Forelimb muscle (tissue), 1 donor: ENCODE measurements at places on chromosomes 7 and 10.

- no peak for DNase-seq
Observed at GRCh38 chr7:84941291-84941690, 245.6 kb downstream of the SEMA3D start.

- no peak for DNase-seq
Observed at GRCh38 chr7:23298141-23298881, 828 bp upstream of the MALSU1 start.

DNA sequence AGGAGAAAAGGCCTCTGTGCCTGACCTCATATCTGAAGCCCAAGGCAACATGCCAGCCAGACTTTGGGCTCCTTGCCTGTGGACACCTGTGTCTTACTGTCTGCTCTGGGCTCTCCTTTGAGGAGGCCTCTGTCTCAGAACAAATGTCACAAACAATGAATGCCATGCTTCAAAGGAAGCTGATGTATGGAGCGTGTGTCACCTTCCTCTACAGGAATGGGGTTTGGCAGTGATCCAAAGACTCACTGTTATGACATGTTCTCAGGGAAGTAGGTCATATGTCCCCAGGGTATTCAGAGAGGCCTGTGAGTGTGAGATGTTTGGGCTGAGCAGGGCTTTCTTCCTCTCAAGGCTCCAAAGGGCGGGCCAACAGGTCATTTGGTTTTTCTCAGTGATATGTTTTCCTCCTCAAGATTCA, 38.4 kb downstream of the PTPRE start:
- no peak for DNase-seq

- DNase-seq = no peak
Observed at GRCh38 chr10:44986179-44986578, 7.6 kb upstream of the DEPP1 start.

DNA sequence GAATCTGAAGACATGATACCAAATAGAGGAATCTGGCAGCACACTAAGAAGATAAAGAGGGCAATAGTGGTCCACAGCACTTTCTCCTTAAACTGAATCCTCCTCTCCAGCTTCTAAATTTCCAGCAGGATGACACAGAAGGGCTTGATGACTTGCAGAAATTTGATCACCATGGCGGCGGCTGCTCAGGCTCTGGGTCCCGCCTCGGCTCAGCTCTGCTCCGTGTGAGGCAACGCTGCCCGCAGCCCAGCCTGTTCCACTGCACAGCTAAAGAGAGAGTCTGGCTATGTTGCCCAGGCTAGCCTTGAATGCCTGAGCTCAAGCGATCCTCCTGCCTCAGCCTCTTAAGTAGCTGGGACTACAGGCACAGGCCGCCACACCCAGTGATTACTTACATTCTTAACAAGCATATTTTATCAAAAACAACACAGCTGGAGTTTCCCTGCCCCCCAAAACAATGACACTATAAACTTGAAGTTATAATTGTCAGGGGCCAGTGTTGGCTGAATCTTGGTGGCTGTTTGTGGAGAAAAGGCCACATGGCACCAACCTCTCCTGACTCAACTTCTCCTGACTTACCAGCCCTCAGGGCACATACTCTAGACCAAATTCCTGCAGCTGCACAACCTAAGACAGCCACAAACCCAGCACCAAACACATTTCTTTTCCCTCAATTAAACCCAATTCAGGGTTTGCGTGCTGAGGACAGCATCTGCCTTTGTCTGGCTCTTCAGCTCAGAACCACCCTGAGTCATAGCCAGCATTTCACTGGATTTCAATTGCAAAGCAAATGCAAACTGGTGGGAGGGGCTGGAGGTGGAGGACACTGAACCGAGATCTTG, 11.6 kb upstream of the TNPO3 start:
- no peak for DNase-seq

DNA sequence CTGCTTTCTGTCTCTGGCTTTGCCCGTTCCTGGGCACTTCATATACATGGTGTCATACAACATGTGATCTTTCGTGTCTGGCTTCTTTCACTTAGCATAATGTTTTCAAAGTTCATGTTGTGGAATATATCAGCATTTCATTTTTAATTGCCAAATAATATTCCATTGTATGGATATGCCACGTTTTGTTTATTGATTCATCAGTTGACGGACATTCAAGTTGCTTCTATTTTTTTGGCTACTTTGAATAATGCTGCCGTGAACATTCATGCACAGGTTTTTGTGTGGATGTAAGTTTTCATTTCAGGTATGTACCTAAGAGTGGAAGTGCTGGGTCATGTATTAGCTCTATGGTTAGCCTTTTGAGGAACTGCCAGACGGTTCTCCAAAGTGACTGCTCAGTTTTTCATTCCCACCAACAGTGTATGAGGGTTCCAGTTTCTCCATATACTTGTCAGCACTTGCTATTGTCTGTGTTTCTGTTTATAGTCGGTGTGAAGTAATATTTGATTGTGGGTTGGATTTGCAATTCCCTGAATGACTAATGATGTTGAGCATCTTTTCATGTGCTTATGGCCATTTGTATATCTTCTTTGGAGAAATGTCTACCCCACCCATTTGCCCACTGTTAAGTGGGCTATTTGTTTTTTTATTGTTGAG, 401.4 kb upstream of the GALNT17 start:
- DNase-seq = no peak

DNA sequence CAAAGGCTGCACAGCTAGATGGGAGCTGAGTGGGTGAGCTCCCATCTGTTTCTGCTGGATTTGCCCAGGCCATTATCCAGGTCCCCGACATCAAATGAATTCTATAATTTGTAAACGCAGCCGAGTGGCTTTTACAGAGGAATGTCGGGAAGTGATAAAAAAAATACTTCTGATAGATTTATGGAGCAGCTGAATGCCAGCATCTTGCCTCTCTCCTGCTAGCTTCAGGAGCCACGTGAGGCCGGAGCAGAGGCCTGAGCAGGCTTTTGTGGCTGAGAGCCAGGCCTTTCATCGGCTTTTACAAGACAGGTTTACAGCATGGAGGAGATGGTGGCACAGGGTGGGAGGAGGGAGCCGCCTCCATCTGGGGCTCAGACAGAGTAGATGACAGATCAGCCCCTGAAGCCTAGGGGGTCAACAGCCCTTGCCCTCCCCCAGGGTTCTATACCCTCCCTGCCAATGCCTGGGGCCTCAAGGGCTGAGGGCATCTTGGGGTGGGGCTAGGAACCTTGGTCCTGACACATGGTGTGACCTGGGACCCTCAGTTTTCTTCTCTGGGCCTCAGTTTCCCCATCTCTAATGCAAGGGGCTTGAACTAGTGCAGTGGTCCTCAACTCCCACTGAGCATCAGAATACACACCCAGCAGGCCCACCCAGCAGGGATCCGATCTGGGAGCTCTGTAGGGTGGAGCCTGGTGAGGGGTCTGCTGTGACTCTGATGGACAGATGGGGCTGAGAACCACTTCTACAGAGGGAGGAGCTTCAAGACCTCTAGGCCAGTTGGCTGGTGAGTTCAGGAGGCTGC, 44.2 kb upstream of the PCBD1 start:
- no peak for DNase-seq

GRCh38 chr7:100396421-100396982, 23.2 kb downstream of the PILRA start:
- DNase-seq = no peak

DNA sequence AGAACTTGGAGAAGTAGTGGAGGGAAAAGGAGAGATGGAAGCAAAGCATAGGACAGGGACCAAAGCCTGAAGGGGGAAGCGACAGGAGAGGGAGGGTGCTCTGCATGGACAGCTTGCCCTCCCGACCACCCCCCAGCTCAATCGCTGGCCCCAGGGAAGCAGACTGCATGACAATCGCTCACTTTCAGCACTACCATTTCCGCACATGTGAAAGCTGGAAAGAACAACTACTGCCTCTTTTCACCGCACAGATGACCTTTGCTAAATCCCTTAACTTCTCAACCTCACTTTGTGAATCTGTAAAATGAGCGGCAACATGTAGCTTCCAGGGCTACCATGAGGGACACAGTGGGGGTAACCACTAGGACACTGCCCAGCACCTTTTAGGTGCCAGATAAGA, 17.1 kb downstream of the VOPP1 start:
- DNase-seq = no peak

- no peak for DNase-seq
Observed at GRCh38 chr7:19920166-19920565, 146.7 kb upstream of the TMEM196 start.

GRCh38 chr10:86087716-86088115, 278.9 kb downstream of the GRID1 start:
- DNase-seq = no peak

GRCh38 chr10:120644556-120645410, 187.8 kb downstream of the PLPP4 start:
- DNase-seq = no peak

- DNase-seq = no peak
Observed at GRCh38 chr10:73843261-73843660, 31.1 kb downstream of the CAMK2G start.

DNA sequence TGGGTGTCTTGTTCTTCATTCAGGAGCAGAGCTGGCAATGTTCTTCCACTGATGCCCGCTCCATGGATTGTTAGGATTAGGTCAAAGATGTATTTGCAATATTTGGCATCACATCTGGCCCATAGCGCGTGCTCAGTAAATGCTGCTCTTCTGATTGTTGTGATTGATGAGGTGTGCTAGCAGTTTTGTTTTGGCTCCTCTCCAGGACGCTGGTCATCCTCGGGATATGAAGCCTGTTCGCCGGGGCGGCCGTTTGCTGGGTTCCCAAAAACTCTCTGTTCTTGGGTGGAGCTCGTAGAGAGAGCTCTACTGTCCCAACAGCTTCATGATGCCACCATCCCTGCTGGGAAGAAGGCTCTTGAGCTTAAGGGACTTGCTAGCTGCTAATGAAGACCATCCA, 96.9 kb downstream of the XRCC2 start:
- no peak for DNase-seq

DNA sequence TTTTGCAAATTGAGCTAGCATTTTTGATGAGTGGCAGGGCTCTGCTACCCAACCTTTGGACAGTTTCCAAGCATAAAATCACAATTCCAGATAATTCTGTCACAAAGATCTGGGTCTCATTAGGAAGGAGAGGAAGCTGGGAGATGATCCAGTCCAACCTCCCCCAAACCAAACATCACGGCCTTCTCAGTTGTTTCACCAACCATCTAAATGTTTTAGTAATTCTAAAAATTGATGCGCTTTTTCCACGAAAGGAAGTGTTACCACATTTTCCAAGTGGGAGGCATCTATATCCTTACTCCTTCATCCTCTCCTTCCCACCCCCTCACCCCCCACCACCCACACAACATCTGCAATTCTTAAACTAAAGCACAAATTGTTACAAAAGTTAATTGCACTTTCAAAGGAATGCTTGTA, 108.3 kb downstream of the EGFR start:
- no peak for DNase-seq

- peak; percentile 51 for DNase-seq
Observed at GRCh38 chr7:73342645-73343044, 14.7 kb downstream of the FKBP6 start.

GRCh38 chr7:24825381-24825794, 68.1 kb upstream of the GSDME start:
- DNase-seq = no peak

DNA sequence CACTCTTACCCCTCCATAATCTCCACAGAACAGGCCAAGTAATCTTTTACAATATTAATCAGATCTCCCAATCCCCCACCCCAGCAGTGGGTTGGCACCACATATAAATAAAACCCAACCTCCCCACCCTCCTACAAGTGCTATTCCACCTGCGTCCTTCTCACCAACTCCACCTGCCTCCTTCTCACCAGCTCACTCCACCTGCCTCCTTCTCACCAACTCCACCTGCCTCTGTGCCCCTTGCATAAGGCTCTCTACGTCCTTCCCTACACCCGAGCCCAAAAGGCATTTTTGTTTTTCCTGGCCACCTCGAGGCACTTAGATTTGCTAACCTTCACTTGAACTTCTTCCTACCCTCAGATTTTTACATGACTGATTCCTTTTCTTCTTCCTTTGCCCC, 89.7 kb downstream of the ATE1 start:
- DNase-seq = no peak

GRCh38 chr10:34824870-34825269, 9.8 kb upstream of the PARD3 start:
- DNase-seq = no peak

DNA sequence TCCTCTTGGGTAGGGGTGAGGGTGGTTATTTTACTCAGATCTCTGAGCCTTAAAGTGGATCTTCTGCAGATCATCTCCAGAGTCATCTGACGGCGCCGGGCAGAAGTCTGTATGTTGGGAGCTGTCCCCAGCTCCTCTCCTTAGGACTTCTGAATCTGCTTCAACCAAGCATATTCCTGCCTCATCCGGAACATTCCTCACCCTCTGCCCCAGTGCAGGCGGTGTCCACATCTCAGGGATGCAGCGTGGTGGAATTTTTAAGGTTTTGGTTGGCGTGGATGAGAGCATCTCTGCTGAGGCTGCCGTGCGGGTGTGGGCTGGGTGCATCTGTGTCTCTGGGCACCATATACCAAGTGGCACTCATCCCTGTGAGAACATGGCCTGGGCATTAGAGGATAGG, 148.3 kb downstream of the MGMT start:
- no peak for DNase-seq

- no peak for DNase-seq
Observed at GRCh38 chr10:6563731-6564130, 16.3 kb downstream of the PRKCQ start.

DNA sequence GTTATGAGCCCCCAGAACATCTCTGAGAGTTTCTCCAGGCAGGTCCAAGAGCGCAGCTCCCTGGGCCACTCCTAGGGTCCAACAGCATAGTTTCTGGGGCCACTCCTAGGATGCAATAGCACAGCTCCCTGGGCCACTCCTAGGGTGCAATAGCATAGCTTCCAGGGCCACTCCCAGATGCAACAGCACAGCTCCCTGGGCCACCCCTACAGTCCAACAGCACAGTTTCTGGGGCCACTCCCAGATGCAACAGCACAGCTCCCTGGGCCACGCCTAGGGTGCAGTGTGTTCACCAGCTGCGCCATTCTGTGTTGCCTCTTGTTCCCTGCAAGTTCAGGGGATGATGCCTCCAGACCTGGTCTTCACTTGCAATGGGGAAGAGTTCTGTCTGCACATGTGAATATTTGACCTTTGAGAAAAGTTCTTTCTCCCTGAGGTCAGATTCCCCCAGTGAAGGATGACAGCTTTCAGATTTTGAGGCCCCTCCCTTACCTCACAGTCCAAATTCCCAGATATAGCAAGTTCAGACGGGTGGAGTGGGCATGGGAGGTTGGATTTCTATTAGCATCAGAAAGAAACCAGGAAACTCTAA, 43.0 kb upstream of the LEP start:
- no peak for DNase-seq

GRCh38 chr7:45177801-45178200, 20.2 kb downstream of the RAMP3 start:
- no peak for DNase-seq

GRCh38 chr7:157136372-157136771, 2.4 kb upstream of the UBE3C start:
- DNase-seq = no peak

DNA sequence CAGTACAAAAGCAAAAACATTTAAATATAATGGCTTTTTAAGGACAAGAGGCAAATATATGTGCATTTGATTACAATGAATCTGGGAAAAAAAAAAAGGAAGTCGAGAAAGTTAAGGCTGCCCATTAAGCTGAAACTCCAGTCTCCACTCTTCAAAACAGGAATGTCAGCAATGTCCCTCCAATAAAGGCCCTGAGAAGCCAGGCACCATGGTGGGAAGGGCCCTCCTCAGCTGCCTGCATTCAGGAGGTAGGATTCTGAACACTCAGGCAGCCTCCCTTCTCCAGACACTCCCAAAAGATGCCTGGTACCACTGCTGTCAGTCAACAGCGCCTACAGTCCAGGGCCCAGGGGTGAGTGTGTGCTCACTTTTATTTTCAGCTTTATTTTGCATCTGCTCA, 121.3 kb upstream of the MGMT start:
- no peak for DNase-seq
